Urothelium cell line (cell line): ENCODE measurements at places on chromosomes 12 and 14.
A peak's percentile ranks its signal among the peaks of the same experiment; 100 is the strongest.

GRCh38 chr14:103055695-103056094, 1.7 kb downstream of the CDC42BPB start:
- DNase-seq: no peak

GRCh38 chr12:25020621-25021243, 71.8 kb upstream of the BCAT1 start:
- no peak for DNase-seq

- no peak for DNase-seq
These were observed 10.8 kb downstream of the ISCA2 start for GRCh38 chr14:74504412-74504811.

GRCh38 chr14:38616959-38617358, 361.1 kb upstream of the CLEC14A start:
- no peak for DNase-seq

GRCh38 chr12:45660330-45660729, 69.2 kb upstream of the ARID2 start:
- peak; percentile 77 for DNase-seq

GRCh38 chr12:71551529-71551928, 111.9 kb downstream of the LGR5 start:
- DNase-seq: no peak

- DNase-seq: no peak
These were observed 61.9 kb downstream of the ZFP36L1 start for GRCh38 chr14:68730811-68731425.

DNA sequence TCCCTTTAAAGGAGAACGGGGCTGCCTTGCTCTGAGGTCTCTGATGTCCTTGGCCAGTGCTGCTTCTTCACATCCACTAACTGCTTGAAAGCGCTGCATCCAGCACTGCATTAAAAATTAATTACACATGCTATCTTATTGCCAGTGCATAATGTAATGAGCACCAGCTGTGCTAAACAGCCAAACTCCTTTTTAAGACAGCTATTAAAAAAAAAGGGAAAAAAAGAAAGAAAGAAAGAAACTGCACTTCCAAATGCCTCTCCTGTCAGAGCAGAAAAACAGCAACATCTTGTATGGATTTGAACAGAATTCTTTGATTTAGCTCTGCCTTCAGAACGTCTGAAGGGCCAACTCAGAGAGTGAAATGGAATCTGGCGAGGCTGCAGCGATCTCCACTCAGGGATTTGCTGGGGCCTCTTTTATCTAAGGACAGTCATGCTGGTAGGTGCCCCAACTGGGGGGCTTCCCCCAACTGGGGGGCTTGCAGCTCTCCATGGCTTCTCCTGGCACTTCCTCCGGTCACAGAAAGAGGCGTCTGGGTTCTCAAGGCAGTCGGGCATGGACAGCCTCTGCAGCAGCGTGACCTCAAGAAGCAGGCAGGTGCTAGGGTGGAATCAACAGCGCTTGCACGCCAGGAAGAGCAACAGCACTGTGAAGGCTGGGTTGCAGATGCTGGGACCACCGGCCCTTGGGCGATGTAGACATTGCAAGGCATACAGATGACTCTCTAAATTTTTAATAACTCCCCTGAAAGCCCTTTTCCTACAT, 46.4 kb downstream of the BCL11B start:
- no peak for DNase-seq

DNA sequence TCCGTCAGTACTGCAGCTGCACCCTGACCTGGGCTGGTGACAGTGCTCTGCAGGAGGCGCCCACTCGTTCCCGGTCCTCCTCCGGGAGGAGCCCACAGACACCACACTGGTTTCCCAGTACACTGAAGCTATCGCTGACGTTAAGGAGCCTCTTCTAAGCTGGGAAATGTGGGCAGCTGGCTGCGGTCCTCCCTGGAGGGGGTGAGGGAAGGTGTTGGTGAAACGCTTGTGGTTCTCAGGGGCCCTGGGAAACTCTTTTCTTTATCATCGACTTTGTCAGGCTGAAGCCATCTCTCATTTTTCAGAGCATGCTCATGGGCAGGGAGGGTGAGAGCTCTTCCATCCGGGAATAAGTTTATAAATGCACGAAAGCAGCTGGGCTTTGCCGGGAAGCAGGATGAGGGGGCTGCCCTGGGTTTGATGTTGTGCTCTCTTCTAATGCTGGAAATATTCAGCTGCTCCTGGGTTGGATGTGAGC, 176.0 kb downstream of the CHST11 start:
- no peak for DNase-seq

DNA sequence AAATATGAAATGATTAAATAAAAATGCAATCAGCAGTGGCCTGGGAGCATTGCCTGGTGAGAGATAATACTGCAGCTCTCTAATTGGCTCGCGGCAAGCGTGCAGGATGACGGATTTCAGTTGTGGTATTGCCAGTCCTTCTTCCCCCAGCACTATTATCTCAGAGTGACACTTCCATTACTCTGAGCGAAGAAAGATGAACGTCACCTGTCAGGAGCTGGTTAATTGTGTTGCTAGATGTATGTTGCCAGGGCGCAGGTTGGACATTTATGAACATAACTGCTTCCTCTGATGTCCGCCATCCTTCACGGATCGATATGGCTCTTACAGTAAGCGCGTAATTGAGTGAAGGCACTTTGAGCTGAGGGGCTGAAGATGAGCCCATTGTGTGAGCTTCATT, 374.9 kb downstream of the PDZRN4 start:
- DNase-seq: no peak

GRCh38 chr14:24075485-24076301, 4.3 kb downstream of the CPNE6 start:
- no peak for DNase-seq

- DNase-seq: no peak
These were observed 6.6 kb downstream of the SYT10 start for GRCh38 chr12:33432992-33433391.

DNA sequence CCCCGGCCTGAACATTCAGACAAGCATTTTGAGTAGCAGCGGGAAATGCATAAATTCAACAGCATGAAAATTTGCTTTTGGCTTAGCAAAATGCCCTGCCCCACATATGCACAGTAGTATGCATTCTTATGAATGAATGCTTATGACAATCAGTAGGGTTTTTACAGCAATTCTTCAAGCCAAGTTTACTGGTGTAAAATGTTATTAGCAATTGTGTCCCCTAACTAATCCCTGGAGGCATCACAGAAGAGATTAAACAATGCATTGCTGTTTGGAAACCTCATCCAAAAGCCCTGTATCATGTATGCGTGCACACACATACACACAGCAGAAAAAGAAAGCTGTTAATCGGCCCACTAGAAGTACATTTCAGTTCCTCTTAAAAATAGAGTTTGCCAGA, 406.5 kb downstream of the LRIG3 start:
- no peak for DNase-seq

DNA sequence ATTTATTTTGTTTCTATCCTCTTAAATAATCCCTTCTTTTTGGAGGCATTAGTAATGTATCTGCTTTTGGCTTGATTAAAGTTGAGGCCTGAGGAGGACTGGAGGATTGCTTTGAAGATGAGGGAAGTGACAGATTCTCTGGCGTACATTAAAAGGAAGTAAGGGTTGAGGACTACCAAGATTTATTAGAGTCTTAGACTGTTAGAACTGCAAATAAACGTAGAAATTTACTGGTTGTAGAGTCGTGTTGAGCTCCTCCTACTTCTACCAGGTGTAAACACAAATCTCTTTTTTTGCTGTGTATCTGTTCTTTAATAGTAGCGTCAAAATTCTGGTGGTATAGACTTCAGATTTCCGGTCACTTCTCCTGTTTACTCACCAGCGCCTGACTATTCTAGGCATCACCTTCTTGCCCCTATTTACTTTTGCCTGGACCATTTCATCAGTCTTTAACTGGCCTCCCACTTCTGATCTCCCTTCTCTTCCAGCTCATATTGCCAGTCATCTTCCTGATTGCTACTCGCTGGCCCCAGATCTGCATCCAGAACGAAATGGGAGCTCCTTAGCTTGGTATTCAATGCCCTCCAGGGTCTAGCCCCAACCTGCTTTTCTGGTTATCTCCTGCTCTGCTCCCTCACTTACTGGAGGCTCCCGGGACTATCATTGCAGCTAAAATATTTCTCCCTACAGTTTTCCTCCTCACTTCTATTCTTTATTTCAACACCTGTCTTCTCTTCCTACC, 8.4 kb upstream of the EID3 start:
- DNase-seq: no peak

DNA sequence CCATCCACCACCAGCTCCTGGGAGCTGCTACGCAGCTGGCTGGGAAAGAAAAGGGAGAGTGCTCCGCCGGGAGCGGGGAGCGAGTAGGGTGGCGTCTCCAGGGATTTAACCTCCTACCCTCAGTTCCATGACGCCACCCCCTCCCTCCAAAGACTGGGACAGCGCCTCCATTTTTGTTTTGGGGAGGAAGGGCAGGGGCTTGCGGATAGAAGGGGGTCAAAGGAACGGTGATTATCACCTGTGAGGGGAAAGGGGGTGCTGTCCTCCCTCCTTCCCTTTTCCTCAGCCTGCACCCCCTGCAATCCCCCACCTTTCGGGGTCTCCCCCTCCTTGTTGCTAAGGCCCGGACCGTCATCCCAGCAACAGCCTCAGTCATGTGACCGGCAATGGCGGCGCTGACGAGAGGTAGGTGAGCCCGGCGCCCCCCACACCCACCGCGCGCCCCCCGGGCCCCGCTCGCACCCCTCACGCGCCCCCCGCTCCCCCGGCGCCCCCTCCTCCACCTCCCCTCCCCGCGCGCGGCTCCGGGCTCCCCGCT, at the start of gene DTX3:
Gene DTX3, plus strand, starts transcription at position 371 of the 538 bp plus-strand sequence. CDS start 1,694 bp downstream, outside the sequence.
- DNase-seq: peak; percentile 39

- DNase-seq: peak; percentile 75
These were observed 2.3 kb upstream of the KRT6A start for GRCh38 chr12:52495389-52495788.

GRCh38 chr12:118480235-118480634, 103.9 kb downstream of the SUDS3 start:
- no peak for DNase-seq

GRCh38 chr14:93231129-93231979, 24.3 kb downstream of the UBR7 start:
- DNase-seq: no peak

GRCh38 chr12:6618483-6619225, 11.5 kb upstream of the CHD4 start:
- DNase-seq: no peak

- DNase-seq: no peak
These were observed 57.5 kb upstream of the TMCC3 start for GRCh38 chr12:94707892-94708291.

- DNase-seq: no peak
These were observed 7.0 kb downstream of the PPP1R12A start for GRCh38 chr12:79927772-79928474.

DNA sequence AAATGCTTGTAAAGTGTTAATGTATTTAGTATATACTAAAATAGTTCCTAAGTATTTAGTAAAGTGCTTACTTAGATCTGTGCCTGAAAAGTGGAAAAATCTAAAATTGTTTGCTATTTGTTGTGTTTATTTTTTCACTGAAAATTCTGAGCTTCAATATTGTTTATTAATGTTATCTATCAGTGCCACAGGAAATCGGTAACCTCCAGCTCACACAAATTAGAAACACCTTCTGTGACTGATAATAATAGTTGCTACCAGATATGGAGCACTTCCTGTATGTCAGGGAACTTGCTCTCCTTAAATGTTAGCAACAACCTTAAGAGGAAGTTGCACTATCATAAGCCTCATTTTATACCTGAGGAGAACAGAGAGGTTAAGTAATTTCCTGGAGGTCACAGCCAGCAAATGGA, 723 bp upstream of the LRP10 start:
- no peak for DNase-seq

DNA sequence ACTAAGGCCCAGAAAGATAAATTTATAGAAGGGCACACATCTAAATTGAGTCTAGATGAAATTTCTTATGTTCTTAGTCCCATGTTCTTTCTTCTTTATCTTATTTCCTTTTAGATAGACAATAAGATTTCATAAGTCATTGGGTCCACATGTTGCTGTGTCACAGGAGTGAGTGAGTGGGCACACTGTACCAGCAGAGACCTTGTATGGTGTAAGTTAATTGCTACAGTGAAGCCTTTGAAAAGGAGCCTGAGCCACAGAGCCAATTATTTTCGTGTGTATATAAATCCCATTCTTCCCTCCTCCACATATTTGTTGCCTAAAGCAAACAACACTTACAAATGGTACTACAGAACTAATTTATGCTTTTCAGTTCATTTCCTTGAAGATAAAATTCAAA, 79.1 kb downstream of the GRIP1 start:
- DNase-seq: no peak

GRCh38 chr12:50764286-50765094, 589 bp downstream of the ATF1 start:
- DNase-seq: peak; percentile 75

DNA sequence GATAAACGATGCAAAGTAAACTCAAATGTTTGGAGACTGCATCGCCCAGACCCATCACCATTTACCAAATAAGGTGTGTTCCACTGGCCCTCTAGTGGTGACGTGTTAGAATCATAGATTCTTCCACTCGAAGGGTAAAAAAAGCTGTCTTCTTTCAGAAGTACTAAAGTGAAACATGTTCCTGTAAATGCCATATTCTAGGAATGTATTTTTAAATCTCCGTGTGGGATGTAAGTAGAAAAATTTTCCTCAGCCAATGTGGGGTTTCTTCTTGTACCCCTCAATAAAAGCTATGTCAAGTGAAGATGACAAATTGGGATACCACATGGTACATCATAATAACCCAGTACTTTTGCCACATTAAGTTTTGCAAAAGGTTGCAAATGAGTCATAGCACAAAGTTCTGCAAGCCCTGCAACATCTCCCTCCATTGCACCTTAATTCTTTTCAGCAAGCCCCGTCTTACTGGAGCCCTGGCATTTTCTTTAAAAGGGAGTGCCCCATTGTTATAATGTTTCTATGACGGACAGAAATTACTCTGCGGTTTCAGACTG, 100.8 kb downstream of the CCER1 start:
- DNase-seq: peak; percentile 16
